ENCODE measurements at places on chromosomes 11 and 22. TPM values are rescaled to one million over a fixed set of nuclear protein-coding genes. Genes with fewer than 3 reads are reported as not detected.

DNA sequence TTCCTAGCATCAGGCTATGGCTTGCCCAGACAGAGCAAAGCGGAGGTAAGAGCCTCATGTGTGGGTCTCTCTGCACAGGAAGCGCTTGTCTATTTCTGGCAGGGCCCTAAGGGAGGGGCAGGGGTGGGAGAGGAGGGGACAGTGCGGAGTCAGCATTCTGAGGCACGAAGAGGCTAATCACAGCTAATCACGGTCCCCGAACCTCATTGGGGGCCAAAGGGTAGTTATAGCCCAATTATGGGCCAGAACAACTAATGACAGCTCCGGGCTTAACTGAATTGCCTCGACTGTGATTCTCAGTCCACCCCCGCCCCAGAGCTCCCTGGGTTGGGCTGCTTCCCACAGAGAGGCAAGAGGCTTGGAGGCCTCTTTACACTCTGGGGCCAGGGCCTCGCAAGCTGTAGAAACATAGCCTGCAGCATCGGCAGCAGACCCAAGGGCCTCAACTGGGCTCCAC lies 72.7 kb upstream of the PRDM11 start:
- no peak for DNase-seq
- peaks cover 6% of the 10 kb centered on the region for H3K4me1 ChIP-seq
- H3K27ac ChIP-seq = no peak overlapping the region
- H3K36me3 ChIP-seq = no peaks in the 10 kb centered on the region
- H3K27me3 ChIP-seq = no peaks in the 10 kb centered on the region
- H3K4me3 ChIP-seq = no peak overlapping the region

- H3K27ac ChIP-seq = no peak overlapping the region
- DNase-seq = peak; percentile 45
- H3K27me3 ChIP-seq = peaks cover 7% of the 10 kb centered on the region
- H3K4me1 ChIP-seq = no peaks in the 10 kb centered on the region
- no peaks in the 10 kb centered on the region for H3K36me3 ChIP-seq
Measured at GRCh38 chr22:28594797-28595462, 84.7 kb downstream of the TTC28 start.

Gene FIBP
- total RNA-seq = 42.1 TPM

DNA sequence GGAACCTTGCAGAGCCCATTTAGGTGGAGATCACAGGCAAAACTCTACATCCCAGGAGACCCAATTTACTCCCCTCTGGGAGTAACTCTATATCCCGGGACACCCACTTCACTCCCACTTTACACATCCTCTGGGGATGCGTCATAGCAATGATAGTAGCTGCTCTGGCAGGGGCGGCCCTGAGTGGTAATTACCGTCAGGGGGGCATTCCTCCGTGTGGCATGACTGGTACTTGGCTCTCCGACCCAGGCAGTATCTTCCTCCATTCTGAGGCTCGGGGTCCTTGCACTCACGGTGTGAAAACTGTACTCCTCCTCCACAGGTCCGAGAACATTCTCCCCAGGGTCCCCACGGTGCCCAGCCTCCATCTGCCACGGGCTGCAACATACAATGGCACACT lies 17.2 kb downstream of the ADAMTS8 start:
- DNase-seq = no peak
- H3K36me3 ChIP-seq = no peaks in the 10 kb centered on the region
- H3K27me3 ChIP-seq = no peaks in the 10 kb centered on the region
- H3K4me3 ChIP-seq = no peak overlapping the region
- no peaks in the 10 kb centered on the region for H3K4me1 ChIP-seq

Gene ANGPTL5
- total RNA-seq = not detected

DNA sequence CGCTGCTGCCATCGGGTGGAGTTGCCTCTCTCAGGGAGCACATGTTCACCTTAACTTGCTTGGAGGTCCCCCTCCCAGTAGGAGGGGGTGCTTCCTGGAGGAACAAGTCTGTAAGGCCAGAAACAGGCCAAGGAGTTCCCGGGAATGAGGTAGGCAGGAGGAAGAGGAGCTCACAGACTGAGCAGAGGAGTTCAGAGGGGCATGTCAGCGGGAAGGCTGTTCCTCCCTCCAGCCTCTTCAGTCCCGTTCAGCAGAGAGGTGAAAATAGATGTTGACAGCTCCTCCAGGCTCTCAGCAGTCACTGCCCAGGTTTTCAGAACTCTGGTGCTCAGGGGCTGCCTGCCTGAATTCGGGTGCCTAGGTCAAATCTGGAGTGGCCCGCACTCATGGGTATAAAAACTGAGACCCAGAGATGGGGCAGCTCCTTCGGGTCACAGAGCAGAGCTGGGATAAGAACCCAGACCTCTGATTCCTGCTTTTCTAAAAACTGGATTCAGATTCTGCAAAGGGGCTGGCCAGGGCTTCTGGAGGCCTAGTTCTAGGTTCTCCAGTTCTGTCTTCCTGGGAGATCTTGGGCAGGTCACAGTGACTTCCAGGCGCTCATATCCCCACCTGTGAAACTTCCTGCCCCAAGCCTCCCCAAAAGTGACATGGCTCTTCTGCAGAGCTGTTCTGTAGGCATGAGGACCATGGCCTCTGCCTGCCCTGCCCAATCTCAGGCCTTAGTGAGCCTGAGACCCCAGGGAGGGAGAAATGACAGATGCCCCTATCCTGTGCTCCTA lies 18.3 kb downstream of the ATG16L2 start:
- H3K27ac ChIP-seq = no peak overlapping the region
- H3K27me3 ChIP-seq = no peaks in the 10 kb centered on the region
- no peak for DNase-seq
- H3K4me3 ChIP-seq = no peak overlapping the region
- no peaks in the 10 kb centered on the region for H3K4me1 ChIP-seq

GRCh38 chr22:23722724-23723123 lies 28.2 kb downstream of the ZNF70 start:
- no peak overlapping the region for H3K4me3 ChIP-seq
- no peaks in the 10 kb centered on the region for H3K4me1 ChIP-seq
- no peak overlapping the region for H3K27ac ChIP-seq

GRCh38 chr11:5038341-5038740 lies 8.0 kb upstream of the OR52J3 start:
- no peak overlapping the region for H3K4me3 ChIP-seq
- H3K27ac ChIP-seq = no peak overlapping the region
- no peak for DNase-seq
- no peaks in the 10 kb centered on the region for H3K27me3 ChIP-seq

DNA sequence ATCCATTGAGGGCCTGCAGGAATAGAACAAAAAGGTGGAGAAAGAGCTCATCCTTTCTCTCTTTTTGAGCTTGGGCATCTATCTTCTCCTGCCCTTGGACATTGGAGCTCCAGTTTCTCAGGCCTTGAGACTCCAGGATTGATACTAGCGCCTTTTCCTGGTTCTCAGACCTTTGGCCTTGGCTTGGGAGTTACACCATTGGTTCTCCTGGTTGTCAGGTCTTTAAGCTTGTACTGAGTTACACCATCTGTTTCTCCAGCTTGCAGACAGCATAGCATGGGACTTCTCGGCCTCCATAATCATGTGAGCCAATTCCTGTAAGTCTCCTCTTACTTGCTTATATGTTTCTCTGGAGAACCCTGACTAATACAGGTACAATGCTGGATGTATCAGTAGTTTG lies 72.6 kb downstream of the GRK3 start:
- H3K27me3 ChIP-seq = no peaks in the 10 kb centered on the region
- no peak overlapping the region for H3K27ac ChIP-seq
- H3K36me3 ChIP-seq = no peaks in the 10 kb centered on the region
- no peak overlapping the region for H3K4me3 ChIP-seq

DNA sequence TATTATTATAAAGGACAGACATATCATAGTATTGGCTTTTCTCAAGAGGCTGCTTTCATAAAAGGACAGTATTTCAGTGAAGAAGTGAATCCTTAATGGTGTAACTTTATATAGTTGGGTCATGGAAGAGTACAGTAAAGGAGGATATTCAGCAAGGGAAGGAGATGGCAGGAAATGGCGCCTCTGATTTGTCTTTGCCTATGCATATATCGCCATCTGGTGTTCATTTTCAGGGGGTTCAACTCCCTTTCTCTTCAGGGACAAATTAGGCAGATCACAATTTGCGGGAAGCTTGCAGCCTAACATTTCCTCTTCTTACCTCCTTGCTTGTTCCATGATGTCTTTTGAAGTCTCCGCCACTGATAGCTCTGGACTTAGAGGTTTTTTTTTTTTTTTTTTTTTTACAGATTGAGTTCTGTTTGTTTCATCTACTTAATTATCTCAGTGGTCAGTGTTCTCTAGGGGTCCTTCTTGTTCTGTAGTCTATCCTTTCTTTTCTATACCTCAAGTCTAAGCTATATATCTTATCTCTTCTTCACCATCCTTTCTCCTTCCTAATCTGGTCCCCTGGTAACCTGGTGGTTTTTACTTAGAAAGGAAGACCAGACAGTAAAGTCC lies 21.8 kb upstream of the RRM1 start:
- DNase-seq = peak; percentile 76
- H3K27me3 ChIP-seq = no peaks in the 10 kb centered on the region
- H3K4me3 ChIP-seq = no peak overlapping the region

Gene YDJC
- total RNA-seq = 45.7 TPM

DNA sequence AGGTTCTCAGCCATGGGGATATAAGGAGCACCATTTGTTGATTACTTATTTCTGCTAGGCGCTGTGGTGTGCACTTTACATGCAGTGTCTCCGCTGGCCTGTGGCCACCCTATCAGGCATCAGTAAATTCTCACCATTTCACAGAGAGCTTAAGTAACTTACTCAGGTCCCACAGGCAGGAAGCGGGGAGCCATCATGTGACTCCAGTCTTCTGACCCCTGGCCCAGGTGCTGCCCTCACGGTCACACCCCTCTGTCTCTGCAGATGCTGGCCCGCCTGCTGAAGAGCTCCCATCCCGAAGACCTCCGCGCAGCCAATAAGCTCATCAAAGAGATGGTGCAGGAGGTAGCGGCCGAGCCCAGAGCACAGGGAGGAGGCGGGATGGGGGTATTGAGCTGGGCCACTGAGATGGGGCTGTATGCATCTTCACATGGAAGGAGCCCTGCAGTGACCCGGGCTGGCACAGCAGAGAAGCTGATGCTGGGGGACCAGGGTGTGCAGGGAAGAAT lies 12.8 kb downstream of the GGA1 start:
- H3K36me3 ChIP-seq = peaks cover 22% of the 10 kb centered on the region
- H3K4me3 ChIP-seq = no peak overlapping the region
- H3K27me3 ChIP-seq = no peaks in the 10 kb centered on the region

GRCh38 chr11:64887757-64888405 lies 9.5 kb upstream of the EHD1 start:
- peaks cover 33% of the 10 kb centered on the region for H3K4me1 ChIP-seq
- H3K36me3 ChIP-seq = no peaks in the 10 kb centered on the region
- H3K27ac ChIP-seq = peak overlapping the region; percentile 45
- H3K4me3 ChIP-seq = peak overlapping the region; percentile 19
- H3K27me3 ChIP-seq = no peaks in the 10 kb centered on the region
- DNase-seq = peak; percentile 74

DNA sequence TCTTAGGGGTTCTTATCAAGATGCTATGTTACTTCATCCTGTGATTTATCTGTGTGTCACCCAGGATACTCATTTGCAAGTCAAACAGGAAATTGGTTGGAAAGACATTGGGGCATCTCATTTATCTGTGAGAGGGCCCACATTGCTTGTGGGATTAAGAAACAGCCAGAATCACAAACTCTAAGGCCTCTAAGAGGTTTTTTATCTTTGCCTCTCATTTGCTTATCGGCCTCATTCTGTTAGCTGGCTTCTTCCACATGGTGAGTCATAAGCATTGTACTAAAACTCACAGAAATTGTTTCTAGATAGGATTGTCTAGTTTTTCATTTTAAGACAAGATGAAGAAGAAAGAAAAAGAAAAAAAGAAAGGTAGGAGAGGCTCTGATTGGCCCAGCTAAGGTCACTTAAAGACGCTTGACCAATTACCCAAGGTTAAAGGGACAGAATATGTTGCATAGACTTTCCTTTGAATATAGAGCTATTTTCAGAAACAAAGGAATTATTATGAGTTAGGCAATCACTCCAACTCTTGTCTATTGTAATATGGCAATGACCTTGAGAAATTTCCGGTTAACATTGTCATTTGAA lies 121.9 kb downstream of the ARHGAP42 start:
- H3K27me3 ChIP-seq = no peaks in the 10 kb centered on the region
- no peak overlapping the region for H3K4me3 ChIP-seq
- H3K36me3 ChIP-seq = no peaks in the 10 kb centered on the region
- H3K4me1 ChIP-seq = no peaks in the 10 kb centered on the region

Gene EPS8L2
- 17.8 TPM for total RNA-seq

Gene TOP3B
- total RNA-seq = 78.1 TPM

DNA sequence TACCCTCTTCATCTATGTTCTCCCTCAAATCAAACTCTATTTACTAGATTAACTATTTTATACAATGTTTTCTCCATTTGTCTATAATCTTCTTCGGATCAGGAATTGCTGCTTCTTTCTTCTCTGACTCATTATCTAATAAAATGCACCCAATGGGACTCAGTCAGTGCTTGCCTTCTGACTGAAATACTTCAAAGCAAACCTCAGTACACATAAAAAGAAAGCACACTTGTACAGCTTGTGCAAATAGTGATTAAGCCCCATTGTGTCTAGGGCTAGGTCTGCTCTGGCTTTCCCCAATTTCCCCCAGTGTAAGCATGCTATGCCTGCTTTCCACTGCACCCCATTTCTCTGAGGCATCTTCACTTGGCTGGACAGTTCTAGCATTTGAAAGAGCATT lies 118.6 kb upstream of the C11orf87 start:
- no peaks in the 10 kb centered on the region for H3K4me1 ChIP-seq
- H3K36me3 ChIP-seq = no peaks in the 10 kb centered on the region
- H3K4me3 ChIP-seq = no peak overlapping the region
- H3K27me3 ChIP-seq = no peaks in the 10 kb centered on the region
- no peak for DNase-seq

Gene SCT
- total RNA-seq = not detected

- no peaks in the 10 kb centered on the region for H3K27me3 ChIP-seq
- DNase-seq = no peak
- H3K4me3 ChIP-seq = no peak overlapping the region
- H3K4me1 ChIP-seq = peaks cover 81% of the 10 kb centered on the region
Measured at GRCh38 chr22:40189997-40190396, 12.3 kb downstream of the TNRC6B start.

- no peak for DNase-seq
- no peaks in the 10 kb centered on the region for H3K36me3 ChIP-seq
- H3K27ac ChIP-seq = no peak overlapping the region
- no peaks in the 10 kb centered on the region for H3K4me1 ChIP-seq
- H3K27me3 ChIP-seq = no peaks in the 10 kb centered on the region
- H3K4me3 ChIP-seq = no peak overlapping the region
Measured at GRCh38 chr11:71304045-71304444, 51.7 kb upstream of the SHANK2 start.

Gene OLFML1
- total RNA-seq = not detected

DNA sequence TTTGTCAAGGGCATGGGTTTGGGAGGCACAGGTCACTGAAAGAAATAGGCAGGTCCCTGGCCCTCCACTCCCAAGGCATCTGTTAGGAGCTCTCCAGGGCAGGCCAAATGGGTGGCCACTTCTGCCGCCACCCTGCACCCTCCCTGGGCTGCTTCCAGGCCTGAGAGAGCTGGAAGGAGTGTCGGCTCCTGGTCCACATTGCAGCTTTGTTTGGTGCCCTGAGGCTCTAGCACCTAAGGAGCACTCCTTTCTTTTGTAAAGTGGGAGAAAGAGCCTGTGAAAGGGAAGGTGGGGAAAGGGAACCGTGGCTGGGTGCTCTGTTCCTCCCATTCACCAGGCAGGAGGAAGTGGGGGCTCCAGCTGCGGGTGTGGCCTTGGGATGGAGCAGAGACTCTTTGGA lies 12.3 kb upstream of the FGF4 start:
- H3K4me3 ChIP-seq = no peak overlapping the region
- no peaks in the 10 kb centered on the region for H3K27me3 ChIP-seq
- no peaks in the 10 kb centered on the region for H3K4me1 ChIP-seq
- H3K27ac ChIP-seq = no peak overlapping the region
